Pancreas (tissue), 10 donors: ENCODE measurements at places on chromosomes 5 and 9.

- DNase-seq = no peak
Observed at GRCh38 chr5:80463269-80463668, 24.6 kb upstream of the FAM151B start.

DNA sequence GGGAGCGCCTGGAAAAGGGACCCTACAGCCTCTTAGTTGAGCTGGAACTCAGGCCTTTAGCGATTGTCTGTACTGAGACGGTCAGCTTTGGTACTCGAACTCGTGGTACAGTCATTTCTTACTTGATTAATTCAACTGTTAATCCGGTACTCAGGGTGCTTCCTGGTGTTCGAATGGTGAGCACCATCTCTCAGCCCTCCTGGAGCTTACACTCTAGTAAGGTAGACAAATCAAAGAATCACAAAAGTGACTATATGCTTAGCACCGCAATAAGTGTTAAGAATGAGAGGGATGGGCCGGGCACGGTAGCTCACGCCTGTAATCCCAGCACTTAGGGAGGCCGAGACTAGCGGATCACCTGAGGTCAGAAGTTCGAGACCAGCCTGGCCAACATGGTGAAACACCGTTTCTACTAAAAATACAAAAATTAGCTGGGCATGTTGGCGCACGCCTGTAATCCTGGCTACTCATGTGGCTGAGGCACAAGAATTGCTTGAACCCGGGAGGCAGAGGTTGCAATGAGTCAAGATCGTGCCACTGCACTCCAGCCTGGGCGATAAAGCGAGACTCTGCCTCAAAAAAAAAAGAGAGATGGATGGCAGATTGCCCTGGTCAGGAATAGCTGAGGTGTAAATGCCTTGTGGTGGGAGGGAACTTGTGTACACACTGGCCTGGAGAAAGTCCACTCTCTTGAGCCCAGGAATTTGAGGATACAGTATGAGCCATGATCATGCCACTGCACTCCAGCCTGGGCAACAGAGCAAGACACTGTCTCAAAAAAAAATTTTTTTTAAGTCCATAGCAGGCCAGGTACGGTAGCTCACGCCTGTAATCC lies 981 bp downstream of the TCOF1 start:
- DNase-seq = no peak

DNA sequence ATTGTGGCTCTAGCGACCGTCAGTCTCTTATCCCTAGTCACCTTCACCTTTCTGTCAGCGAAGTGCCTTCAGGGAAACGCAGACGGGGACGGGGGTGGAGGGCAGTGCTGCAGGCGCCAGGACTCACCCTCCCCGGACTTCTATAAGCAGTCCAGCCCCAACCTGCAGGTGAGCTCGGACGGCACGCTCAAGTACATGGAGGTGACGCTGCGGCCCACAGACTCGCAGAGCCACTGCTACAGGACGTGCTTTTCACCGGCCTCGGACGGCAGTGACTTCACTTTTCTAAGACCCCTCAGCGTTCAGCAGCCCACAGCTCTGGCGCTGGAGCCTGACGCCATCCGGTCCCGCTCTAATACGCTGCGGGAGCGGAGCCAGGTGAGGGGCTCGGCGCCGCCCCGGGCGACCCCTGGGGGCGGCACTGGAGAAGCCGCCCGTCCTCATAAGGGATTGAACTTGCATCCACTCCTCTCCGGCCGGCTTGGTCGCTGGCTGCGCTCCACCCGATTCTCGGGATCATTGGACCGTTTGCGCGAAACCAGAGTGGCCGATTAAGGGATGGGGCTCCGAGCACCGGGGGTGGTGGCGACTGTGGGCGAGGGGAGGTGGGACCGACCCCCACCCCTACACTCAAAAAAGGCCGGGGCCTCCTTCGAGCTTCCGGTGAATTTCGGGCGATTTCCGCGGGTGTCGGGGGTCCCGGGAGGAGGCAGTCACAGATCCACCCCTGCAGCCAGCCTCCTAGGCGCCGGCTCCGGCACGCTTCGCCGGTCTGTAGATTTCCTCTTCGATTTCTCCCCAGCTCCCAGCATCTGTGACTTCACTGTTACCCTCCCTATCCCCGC lies 2.7 kb downstream of the PCDHGC5 start:
- DNase-seq = no peak

DNA sequence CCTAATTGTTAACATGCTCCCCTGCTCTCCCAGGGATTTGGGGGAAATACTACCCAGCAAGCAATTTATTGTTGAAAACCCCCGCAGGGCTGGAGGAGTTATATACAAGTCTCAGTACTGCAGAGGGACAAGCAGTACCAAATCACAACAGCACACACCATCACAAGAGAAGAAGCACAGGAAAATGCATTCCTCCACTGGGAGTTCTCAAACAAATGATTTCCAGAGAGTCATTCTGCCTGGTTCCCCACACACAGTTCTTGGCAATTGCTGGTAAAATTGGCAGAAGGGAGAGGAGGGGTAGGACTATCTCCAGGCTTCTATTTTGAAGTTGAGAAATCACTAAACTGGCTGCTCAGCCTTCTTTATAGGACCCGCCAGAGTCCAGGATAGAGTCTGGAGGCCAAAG lies 16.8 kb downstream of the SIL1 start:
- no peak for DNase-seq

- no peak for DNase-seq
Observed at GRCh38 chr9:88503845-88504764, 30.9 kb upstream of the NXNL2 start.

GRCh38 chr9:18906656-18907395 lies 126.2 kb downstream of the SAXO1 start:
- no peak for DNase-seq

DNA sequence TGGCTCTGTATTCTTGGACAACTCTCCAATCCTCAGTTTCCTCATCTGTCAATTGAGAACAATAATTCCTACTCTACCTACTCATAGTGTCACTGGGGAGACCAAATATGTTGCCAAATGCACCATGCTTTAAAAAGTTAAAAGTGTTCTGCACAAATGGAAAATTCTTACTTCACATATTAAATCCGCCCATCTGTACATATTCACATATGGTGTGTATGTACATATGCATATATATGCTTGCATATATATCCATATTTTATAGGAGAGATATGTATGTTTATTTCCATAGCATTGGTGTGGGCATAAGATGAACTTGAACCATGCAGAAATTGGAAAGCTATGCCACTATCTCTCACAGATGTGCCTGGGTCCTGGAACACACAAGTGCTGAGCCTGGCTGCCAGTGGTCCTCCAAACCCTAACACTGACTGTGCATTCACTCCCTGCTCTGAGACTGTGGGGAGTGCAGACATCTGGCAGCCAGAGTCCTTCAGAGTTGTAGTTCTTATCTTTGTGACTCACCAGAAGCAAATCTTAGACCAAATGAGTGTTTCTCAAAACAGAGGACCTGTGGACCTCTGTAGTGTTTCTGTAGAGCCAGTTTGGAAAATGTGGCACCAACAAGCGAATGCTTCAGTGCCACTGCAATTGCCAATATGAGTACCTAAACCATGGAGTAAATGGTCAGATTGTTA lies 168.7 kb downstream of the GRIA1 start:
- no peak for DNase-seq

DNA sequence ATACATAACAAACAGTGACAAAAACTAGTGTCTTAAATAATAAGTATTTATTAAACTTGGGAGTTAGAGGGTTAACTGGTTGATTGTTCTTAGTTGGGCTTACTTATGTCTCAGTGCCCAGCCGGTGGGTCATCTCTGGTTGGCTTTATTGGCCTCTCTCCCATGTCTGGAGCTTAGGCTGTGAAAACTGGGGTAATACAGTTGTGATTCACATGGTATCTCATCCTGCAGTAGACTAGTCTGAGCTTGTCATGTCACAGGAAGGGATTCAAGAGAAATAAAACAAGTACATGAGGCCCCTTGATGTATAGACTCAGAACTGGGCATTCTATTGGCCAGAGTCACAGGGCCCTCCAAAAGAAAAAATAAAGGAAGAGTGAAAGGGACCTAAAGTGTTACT lies 466.4 kb upstream of the SMC2 start:
- no peak for DNase-seq

DNA sequence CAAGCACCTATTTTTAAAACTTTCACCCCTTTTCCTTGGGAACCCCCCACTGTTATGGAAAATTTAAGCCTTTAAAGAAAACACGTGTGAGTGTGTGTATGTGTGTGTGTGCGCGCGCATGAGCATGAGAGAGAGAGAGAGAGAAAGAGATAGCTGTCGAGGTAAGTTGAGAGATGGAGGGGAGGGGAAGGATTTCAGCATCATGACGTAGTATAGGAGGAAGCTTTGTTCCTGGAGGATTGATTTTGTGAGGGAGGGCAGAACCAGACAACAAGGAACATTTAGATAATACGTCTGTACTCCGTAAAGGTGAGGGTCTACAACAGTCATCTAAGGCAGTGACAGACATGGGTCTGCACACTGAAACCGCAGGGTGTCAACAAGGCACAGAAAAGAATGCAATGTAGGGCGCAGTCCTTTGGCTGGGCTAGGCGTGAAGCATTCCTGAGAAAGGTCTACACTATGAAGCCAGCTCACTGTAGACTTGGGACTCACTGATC lies 227.7 kb downstream of the SMARCA2 start:
- no peak for DNase-seq

- no peak for DNase-seq
Observed at GRCh38 chr5:39197556-39197955, 21.8 kb downstream of the FYB1 start.

- no peak for DNase-seq
Observed at GRCh38 chr5:127987354-127988145, 96.0 kb upstream of the SLC12A2 start.

- DNase-seq = no peak
Observed at GRCh38 chr5:69004127-69004526, 89.7 kb upstream of the SLC30A5 start.

GRCh38 chr5:168947212-168947868 lies 353.6 kb downstream of the SLIT3 start:
- DNase-seq = peak; percentile 54

DNA sequence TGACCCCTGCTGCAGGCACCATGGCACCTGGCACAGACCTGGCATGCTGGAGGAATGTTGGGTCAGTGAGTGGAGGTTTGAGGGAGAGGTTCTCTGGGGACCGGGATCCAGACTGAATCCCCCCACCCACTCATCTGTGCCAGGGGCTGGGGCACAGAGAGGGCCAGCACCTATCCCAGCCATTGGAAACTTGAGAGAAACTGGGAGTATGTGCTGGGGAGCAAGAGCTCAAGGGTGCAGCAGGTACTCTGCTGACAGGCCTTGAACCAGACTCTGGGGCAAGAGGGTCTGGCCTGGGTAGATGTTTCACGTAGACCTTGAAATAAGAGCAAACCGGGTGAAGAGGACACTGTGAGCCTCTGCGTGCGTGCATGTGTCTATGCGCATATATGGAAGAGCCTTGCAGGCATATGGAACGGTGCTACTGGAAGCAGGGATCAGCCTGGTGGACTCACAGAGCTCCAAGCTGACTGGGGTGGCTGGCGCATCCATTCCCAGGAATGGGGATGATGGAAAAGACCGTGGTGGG lies 8.8 kb downstream of the FGF18 start:
- DNase-seq = no peak

- no peak for DNase-seq
Observed at GRCh38 chr5:3285621-3286020, 310.0 kb upstream of the IRX1 start.

- no peak for DNase-seq
Observed at GRCh38 chr5:84861306-84861705, 476.6 kb upstream of the EDIL3 start.

GRCh38 chr5:167296661-167297060 lies 994.8 kb upstream of the WWC1 start:
- DNase-seq = no peak

DNA sequence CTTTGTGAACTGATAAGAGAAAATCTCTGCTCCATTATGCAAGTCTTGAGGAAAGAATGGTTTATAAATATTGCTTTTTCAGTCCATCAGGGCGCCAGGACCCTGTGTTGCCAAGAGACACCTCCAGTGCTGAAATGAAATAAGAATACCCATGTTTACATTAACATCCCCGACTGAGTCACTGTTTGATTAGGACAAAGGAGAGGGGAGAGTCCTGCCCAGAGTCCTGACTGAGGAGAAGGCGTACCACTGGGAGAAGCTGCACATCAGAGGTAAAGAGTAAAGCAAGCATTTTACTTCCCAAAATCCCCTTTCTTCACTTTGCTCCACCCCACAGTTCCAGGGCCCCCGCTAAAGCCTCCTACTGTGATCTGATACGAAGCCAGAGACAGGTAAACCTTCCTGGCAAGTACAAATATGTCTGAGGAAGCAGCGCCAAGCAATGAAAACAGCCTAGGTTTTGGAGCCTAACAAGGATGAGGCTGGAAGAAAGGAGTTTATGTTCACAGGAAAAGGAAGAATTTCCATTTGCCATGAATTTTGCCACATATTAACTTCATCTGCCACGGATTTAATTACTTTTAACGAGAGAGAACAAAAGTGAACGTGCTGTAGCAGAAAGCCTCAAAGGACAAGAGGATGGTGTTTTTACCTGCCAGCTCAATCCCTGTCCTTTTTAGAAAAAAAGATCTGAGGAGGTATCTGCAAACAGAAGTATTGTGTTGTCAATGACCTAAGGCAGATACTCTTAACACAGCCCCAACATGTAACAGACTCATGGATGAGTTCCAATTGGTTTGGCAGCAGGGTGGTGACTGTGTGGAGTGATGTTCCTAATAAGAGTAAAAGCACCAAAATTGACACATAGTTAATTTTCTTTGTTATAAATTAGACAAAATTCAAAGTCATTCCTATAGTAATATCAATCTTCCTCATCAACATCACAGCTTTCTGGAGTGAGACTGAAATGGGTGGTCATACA lies 209.4 kb upstream of the TLE4 start:
- no peak for DNase-seq

DNA sequence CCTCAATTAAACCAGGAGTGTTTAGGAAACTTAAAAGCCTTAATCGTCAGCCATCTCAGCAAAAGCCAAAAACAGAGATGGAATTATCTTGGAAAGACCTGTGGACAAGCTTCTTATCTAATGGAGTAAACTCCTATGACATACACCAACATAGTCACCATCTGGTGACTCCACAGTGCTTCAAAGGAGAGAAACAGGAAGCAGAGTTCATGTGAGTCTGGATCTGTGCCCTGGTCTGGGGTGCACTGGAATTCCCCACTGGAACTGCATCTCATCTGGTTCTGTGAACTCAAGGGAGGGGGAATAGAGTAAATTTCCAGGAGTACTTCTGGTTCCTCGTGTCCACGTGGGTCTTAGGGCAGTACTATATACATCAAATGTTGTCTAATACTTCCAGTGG lies 36.3 kb upstream of the KCNN2 start:
- no peak for DNase-seq

DNA sequence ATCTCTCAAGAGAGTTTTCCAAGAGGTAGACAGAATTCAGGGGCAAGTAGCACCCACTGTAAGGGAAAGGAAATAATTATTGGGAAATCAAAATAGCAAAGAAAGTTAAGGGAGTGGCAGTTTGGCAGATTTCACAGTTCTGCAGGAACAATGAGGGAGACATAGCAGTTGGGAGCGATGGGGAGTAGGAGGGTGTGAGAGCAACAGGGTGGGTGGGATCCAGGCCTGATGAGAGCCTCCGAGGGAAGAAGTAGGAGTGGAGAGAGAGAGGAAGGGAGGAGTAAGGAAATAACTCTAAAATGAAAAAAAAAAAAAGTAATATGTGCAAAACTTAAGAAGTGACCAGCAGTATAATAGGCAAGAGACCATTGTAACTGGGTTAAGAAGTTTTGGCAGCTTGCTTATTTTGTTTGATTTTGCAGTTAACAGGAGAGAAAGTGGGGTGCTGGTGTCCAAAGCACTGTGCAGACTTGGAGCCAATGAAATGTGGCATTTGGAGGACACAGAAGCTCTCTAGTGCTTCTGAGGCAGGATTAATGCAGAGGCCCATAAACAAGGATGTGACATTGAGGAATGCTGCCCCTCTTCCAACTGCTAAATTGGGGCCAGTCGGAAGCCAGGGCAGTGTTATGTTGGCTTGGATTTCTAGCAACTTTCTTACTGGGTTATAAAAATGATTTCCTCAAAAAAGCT lies 10.2 kb downstream of the TNFAIP8 start:
- no peak for DNase-seq
